ENCODE measurements at places on chromosomes 12 and 14. TPM values are rescaled to one million over a fixed set of nuclear protein-coding genes. Genes with fewer than 3 reads are reported as not detected.

The BLOC1S1 gene
- 193 TPM for total RNA-seq

The LRP1-AS gene
- not detected for total RNA-seq

The CDCA3 gene
- total RNA-seq = not detected

DNA sequence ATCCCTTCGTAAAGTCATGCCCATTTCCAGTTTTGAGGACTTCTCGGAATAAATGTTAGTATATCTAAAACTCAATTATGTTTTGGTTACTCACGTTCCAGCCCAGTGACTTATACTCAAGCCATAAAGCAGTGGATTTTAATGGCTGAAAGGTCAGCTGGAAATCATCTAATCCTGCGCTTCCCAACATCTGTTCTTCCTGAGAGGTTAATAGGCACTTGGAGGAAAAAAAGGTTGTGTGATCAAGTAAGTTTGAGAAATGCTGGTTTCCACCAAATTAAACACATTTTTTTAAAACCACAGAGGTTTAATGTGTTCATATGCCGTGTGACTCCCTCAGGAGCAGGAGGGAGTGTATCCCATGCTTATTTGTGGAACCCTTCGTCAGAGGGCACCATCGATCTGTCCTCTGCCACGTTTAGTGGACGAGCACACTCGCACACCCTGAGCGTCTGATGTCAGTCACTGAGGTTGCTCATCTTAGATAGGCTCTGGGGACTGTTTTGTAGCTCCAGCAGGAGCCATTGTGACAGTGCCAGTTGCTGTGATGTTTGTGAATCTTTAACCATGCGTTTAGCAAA, 41.4 kb downstream of the FBXL14 start:
- H3K4me1 ChIP-seq = no peaks in the 10 kb centered on the region
- no peak overlapping the region for H3K4me3 ChIP-seq
- DNase-seq = no peak
- H3K27me3 ChIP-seq = peaks cover 2% of the 10 kb centered on the region

DNA sequence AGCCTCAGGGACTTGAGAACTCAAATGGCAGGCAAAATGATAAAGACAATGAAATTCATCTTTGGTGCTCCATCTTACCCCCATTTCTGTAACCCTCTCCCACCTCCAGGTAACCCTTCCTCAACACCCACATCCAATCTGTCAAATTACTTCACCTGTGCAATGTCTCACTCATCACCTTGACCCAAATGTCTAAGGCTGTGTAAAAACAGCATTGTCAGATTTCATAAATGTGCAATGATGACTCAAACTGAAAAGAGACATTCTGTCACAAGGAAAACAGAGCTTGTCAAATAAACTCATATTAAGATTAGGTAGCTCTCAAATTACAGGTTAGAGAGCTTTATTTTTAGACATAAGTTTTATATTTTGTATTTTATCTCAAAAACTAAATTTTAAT, 19.9 kb upstream of the COCH start:
- no peaks in the 10 kb centered on the region for H3K4me1 ChIP-seq
- H3K27me3 ChIP-seq = peaks cover 3% of the 10 kb centered on the region
- no peak overlapping the region for H3K27ac ChIP-seq
- no peak overlapping the region for H3K4me3 ChIP-seq
- H3K36me3 ChIP-seq = no peaks in the 10 kb centered on the region

- H3K27ac ChIP-seq = no peak overlapping the region
- DNase-seq = no peak
- H3K27me3 ChIP-seq = no peaks in the 10 kb centered on the region
- no peak overlapping the region for H3K4me3 ChIP-seq
- no peaks in the 10 kb centered on the region for H3K4me1 ChIP-seq
These were observed 136.1 kb downstream of the PAPOLA start for GRCh38 chr14:96638041-96638855.

DNA sequence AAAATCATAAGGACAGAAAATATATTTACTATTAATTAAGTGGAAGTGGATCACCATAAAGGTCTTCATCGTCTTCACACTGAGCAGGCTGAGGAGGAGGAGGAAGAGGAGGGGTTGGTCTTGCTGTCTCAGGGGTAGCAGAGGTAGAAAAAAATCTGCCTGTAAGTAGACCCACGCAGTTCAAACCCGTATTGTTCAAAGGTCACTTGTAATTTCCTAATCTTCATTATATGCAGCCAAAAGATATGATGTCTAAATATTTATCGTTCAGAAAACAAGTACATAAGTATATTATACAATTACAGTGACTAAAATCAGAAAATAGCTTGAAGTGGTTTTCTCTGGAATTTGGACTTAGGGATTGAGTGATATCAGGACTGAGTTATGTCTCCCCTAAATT, 72.1 kb downstream of the GTF2A1 start:
- H3K27ac ChIP-seq = no peak overlapping the region
- no peak overlapping the region for H3K4me3 ChIP-seq
- no peaks in the 10 kb centered on the region for H3K27me3 ChIP-seq
- no peaks in the 10 kb centered on the region for H3K4me1 ChIP-seq

Measured in psoas muscle (tissue), 8 donors.